ENCODE measurements at places on chromosomes 6 and 20. TPM values are rescaled to one million over a fixed set of nuclear protein-coding genes. Genes with fewer than 3 reads are reported as not detected.

DNA sequence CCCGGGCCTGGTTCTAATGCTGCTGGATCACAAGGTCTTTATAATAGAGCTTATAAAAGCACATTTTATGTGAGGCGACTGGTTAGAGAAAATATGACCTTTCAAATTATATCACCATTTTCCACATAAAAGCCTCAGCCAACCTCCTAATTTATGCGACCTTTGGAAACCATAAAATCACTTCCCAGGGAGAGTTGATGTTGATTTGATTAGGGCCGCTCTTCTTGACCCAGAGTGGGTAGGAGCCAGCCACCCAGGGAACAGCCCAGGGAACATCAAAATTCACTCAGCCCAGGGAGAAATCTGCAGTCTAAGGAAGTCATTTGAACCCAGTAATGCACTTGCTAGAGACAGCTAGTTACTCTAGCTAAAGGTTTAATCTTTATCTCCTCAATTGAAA lies 79.8 kb upstream of the TENT5A start:
- DNase-seq, result no peak

GRCh38 chr6:157864185-157864761 lies 41.2 kb downstream of the SNX9 start:
- no peak for DNase-seq

DNA sequence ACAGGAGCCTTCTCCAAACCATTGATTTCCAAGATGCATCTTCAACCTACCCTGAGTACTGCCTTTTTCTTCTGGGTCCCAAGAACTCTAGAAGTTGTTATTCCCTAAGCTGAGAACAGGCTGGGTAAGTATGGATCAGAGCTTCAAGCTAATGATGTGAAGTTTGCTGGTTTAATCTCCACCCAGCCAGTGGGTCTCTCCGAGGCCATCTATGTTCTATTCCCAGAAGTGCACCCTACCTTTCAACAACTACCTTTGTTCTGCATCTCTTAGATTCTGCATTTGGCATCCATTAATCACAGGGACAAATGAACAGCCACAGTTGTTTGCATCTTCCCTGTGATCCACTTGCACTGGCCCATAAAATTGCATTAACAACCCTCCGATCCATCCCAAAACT lies 246.2 kb downstream of the HIVEP2 start:
- no peak for DNase-seq

- no peak for DNase-seq
These were observed 13.6 kb upstream of the IBTK start for GRCh38 chr6:82260997-82261732.

DNA sequence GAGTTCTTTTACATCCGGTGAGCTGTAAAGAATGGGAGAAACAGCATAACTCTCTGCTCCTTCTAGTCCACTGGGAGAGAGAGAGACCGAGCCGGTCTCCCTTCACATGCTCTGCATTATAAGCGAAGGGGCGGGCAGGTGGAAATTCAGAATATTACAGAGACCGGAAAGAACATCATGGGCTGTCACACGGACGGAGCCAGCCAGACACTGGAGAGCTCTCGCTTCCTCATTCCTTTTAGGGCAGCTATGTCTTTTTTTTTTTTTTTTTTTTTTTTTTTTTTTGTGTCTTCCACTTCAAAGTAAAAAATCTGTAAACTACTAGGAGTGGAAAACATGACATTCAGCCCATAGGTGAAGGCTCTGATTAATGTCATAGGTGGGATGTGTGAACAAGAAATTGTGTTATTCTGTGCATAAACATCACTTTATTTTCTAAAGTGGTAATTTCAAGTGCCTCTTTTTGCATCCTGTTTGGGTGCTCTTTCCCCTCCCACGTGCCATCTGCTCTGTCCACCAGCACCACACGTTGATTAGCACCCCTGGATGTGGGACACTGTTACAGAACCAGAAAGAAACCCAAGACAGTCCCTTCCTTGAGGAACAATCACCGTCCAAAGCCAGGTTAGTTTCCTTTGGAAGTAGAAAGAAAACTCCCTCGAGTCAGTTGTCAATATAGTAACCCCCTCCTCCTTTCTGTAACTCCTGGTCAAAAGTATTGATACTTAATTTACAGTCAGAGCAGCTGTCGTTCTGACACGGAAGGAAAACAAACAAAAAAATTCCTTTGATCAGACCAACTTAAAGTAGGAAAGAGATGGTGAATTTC lies at the start of gene TAGAP:
TSS of gene TAGAP (minus strand) at position 93 of the 829 bp plus-strand sequence. CDS start 845 bp downstream, outside the sequence.
- no peak for DNase-seq

- DNase-seq, result no peak
These were observed 980 bp downstream of the MBOAT1 start for GRCh38 chr6:20211037-20211940.

GRCh38 chr20:16916165-16916564 lies 168.0 kb downstream of the OTOR start:
- no peak for DNase-seq

GRCh38 chr6:111263837-111264236 lies 176.5 kb downstream of the SLC16A10 start:
- DNase-seq, result no peak

DNA sequence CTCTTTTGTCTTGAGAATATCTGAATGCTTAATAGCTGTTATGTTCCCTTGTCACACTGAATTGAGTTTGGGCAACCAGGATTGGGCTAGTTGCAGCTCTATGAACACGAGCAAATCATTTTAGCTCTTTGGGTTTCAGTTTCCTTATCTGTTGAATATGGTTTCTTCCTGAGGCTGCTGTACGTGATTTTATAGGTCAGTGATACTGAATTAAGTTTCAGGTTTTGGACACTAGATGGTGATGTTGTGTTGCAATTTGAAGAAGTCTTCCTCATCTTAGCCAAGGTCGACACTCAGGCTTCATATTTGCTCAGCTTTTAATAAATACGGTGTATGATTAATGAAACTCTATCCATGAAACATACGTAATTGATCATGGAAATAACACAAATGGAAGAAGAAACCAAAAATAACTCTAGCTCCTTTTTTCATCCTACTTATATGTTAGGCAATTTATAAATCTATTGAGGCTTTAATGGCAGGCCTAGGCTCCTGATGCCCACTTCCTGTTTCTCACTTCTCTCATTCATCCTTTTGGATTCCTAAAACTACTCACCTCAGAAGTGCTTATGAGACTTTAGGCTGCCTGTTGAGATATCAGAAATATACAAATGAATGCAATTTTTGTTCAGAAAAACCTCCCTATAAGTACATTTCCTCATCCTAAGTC lies 354.1 kb upstream of the MAP3K7 start:
- no peak for DNase-seq

- no peak for DNase-seq
These were observed 105.3 kb upstream of the CDYL start for GRCh38 chr6:4670824-4671409.

- DNase-seq, result no peak
These were observed 307.1 kb downstream of the ALDH8A1 start for GRCh38 chr6:134642819-134643218.

GRCh38 chr6:75546381-75546780 lies 52.8 kb upstream of the FILIP1 start:
- DNase-seq, result no peak

GRCh38 chr6:1593286-1593957 lies 16.3 kb upstream of the FOXC1 start:
- DNase-seq, result no peak

DNA sequence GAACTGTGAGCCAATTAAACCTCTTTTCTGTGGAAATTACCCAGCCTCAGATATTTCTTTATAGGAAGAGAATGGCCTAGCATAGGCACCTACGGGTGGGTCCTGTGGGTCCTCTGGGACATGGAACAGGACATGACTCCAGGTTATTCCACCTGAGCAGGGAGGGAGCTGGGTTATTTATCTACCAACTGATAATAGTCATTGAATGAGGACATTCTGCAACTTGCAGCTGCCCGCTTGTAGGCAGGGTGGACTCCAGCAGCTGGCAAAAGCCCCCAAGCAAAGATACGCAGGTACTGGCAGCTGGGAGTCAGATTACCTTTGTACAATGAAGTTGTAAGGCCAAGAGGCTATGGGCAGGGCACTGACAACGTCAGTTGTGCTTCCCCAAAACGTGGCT lies 1.4 kb upstream of the BANF2 start:
- no peak for DNase-seq

DNA sequence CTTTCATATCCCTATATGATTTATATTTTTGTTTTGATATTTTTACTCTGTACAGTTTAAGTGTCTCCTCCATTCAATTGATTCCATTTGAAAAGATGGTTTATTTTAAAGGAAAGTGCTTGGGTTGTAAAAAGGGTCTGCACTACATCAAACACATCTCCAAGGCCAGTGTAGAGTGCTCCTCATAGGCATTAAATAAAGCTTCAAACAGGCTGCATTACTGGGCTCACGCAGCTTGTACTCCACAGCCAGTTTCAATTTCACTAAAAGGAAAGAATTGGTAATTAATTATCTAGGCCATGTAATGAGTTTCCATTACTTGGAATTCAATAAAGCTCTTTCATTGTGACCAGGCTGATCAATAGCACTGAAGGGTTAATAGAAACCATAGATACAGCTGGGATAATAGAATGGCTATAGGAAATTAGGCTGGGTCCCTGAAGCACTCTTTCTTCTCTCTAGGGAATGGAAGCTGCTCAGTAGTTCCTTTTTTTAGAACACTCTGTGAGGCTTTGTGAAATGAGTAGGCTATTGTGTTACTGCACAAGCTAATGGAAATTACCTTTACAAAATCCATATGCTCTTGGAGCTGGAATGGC lies 442.2 kb downstream of the RNF144B start:
- DNase-seq, result no peak

GRCh38 chr6:78476561-78476960 lies 390.8 kb upstream of the IRAK1BP1 start:
- DNase-seq, result no peak

DNA sequence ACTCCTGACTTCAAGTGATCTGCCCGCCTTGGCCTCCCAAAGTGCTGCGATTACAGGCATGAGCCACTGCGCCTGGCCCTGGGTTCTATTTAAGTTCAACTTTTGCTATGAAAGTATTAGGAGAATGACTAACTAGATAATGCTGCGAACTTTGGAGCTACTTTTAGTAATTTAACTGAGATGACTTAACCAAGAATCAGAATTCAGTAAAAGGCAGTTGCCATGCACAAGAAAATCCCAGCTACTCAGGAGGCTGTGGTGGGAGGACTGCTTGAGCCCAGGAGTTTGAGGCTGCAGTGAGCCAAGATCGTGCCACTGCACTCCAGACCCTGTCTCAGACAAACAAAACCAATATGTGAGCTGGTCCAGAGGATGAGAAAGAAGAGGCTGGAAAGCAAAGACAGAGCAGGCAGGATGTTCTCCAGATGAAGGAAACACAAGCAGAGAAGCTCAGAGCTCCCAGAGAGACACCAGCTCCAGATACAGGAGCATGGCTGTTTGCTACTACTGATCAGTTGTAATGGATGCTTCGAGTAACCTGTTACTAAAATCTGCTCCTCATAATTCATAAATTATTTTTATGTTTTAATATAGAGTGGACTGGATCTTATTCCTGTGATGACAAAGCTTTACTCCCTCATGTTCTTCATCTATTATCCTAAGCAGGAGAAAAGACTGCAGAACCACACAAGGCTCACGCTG lies 23.9 kb downstream of the ZNF217 start:
- peak; percentile 7 for DNase-seq

GRCh38 chr6:144321839-144322591 lies 36.9 kb downstream of the UTRN start:
- no peak for DNase-seq

GRCh38 chr20:18180815-18181214 lies 43.2 kb downstream of the KAT14 start:
- no peak for DNase-seq

DNA sequence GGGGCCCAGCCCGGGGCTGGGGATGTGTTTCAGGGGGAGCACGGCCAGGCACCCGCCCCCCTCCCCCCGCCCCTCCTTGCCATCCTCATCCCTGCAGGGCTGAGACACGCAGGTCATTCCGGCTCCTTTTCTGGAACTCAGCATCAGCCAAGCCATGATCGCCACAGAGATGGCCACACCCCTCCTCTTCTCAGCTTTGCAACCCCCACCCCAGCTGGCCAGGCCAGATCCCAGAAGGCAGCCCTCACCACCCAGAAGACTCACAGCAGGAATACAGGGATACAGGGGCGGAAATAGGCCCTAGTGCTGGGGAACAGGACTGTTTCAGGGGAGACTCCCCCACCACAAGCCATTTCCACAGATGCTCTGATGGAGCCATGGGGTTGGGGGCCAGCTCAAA lies 33.5 kb downstream of the YTHDF1 start:
- DNase-seq, result no peak

GRCh38 chr6:147192278-147192911 lies 11.8 kb upstream of the STXBP5 start:
- DNase-seq, result no peak

GRCh38 chr6:41572613-41573012 lies 26.4 kb downstream of the FOXP4 start:
- no peak for DNase-seq

DNA sequence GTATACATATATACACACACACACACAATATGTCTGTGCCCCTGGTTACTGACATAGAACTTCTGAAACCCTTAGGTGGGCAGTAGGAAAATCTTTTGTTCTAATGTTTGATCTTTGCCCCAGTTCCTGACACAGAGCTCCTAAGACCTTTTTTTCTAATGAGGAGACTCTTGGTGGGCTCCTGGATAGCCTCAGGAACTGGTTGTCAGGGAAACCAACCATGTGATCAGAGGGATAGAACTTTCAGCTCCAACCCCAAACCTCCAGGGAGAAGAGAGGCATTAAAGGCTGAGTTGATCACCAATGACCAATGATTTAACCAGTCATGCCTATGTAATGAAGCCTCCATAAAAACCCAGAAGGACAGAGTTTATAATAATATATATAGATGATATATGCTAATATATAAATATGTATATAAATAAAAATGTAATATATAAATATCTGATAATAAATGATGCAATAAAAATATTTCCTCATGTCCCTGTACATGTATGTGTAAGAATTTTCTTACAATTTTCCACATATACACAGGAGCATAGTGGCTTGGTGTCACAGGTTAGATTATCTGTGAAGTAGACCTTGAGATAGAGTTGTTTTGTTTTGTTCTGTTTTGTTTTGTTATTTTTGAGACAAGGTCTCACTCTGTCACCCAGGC lies 93.3 kb downstream of the GPX5 start:
- no peak for DNase-seq

- no peak for DNase-seq
These were observed 114.3 kb downstream of the GJA1 start for GRCh38 chr6:121549736-121550135.

DNA sequence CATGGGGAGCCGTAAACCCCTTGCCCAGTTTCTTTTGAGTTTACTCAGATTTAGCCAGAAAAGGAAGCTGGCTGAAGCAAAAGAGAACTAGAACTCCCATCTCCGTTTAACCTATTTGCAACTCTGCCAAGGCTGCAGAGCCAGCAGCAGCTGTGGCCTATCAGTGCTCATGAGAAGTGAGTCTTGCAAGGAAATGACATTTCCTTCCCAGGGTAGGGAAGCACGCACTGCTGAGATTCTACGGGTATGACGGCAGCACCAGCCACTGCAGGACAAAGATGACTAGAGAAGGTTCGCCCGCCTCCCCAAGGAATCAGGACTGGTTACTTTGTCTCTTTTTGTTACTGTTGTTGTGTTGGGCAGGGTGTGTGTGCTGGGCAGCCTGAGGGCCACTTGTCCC lies 47.6 kb downstream of the PPP1R3G start:
- no peak for DNase-seq

The PDCD2 gene
- 63.4 TPM for total RNA-seq

The NRSN1 gene
- 1.1 TPM for total RNA-seq

The RFX6 gene
- total RNA-seq, result 3.8 TPM

The KAT14 gene
- 22.2 TPM for total RNA-seq

The CD93 gene
- 0.07 TPM for total RNA-seq

The ZBTB46 gene
- 11.3 TPM for total RNA-seq

The ADGB gene
- not detected for total RNA-seq

The TENT5A gene
- 10.9 TPM for total RNA-seq

The SOD2 gene
- total RNA-seq, result 62.9 TPM

The LST1 gene
- total RNA-seq, result not detected

The GABRR2 gene
- 0.75 TPM for total RNA-seq

The NR2E1 gene
- total RNA-seq, result not detected

Data from mesothelial cell of epicardium (in vitro differentiated cells).